ENCODE measurements at places on chromosomes 2 and 18. TPM values are rescaled to one million over a fixed set of nuclear protein-coding genes. Genes with fewer than 3 reads are reported as not detected.

The ANKZF1 gene
- 45.5 TPM for total RNA-seq

The CNNM3 gene
- 9.1 TPM for total RNA-seq

The STPG4 gene
- 0.83 TPM for total RNA-seq

The TCF7L1 gene
- total RNA-seq, result 1.1 TPM

The TMBIM1 gene
- total RNA-seq, result 96.8 TPM

The IWS1 gene
- total RNA-seq, result 57.0 TPM

The ANKRD36B gene
- total RNA-seq, result 32.3 TPM

The DPP4 gene
- not detected for total RNA-seq

The MC5R gene
- not detected for total RNA-seq
